Urinary bladder (tissue), 4 donors: ENCODE measurements at places on chromosomes 11 and 22. TPM values are rescaled to one million over a fixed set of nuclear protein-coding genes. Genes with fewer than 3 reads are reported as not detected.

The C11orf91 gene
- total RNA-seq: not detected

DNA sequence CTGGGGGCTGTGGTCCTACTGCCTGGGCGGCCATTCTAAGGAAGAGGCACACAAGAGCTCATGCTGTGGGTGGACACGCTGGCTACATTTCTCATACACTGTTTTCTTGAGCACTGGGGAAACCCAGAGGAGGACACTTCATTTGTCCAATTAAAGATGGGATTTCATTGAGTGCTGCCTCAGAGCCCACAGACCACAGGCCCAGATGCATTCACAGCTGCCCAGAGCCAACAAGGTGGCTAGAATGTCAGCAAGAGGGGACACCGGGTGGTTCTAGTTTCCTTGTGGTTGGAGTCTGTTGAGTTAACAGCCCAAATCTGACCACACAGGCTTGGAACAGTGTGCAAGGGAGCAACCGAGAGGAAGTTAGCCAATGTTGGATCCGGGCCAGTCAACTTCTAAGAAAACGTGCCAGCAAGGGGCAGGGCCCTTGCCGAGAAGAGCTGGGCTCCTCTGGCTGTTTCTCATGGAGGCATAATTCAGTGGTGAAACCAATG lies 35.0 kb upstream of the SORL1 start:
- DNase-seq: peak; percentile 7

The IFITM10 gene
- total RNA-seq: 1.0 TPM

The OR52I1 gene
- not detected for total RNA-seq

DNA sequence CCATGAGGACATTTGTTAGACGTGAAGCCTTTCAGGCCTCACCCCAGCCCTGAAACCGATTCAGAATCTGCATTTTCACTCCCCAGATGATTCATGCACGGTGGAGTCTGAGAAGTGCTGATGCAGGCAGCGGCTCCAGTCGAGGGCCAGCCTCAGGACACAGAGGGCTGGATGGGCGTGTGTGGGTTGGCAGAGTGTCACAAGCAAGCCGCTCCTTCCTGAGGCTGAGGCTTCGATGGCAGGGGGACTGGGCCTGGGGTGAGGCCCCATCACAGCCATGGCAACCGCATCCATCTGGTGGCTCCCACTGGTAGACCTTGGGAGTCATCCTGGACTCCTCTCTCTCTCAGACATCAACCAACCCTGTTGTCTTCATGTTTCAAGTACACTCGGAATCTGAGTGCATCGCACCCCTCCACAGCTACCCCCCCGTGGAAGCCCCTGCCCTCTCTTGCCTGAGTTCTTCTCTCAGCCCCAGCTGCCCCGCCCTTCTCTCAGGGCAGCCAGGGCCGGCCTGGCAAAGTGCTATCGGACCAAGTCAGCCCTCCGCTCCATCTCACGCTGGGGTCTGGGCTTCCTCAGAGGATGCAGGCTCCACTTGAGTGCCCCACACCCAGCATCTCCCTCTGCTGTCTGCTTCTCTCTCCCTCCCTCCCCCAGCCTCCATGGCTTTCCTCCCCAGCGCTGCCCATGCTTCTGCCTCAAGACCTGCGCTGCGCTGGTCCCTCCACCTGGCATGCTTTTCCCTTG lies 10.6 kb downstream of the KCNC1 start:
- DNase-seq: no peak

The CHRM4 gene
- 0.21 TPM for total RNA-seq

DNA sequence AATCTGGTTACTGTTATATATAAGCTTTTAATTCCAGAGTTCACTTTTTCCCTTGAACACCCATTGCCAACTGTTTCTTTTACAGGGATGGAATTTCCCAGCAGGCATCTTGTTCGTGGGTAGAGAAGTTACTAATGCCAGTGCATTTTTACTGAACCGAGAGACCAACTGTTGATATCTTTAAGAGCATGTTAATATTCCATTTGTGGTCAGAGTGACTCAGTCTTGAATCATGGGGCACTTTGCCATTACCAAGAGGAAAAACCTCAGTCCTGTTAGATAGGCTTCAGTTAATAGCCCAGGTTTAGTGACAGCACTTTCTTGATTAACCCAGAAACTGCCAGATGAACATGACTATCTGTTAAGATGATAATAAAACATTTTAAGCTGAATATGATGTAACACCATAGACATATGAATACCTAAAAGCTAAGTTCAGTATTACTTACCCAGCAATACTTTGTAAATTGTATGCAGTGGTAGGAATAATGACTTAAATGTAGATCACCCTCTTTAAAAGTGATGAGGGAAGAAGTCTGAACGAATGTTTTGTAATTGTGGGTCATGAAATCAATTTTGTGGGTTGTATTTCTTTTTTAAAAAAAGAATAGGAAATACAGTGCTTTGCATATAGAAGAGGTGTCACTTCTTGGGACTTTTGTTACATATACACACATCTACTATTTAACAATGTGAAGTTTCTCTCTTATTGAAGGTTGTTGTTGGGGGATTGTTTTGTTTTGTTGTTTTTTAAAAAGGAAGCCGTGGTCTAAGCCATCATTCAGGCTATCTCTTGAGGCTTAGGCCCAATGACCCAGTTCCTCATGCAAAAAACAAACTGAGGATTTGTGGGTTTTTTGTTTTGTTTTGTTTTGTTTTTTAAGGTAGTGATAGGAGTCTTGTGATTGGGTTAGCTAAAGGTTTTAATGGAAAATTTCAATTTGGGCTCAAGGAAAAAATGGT lies 79.2 kb upstream of the GRIK4 start:
- no peak for DNase-seq

DNA sequence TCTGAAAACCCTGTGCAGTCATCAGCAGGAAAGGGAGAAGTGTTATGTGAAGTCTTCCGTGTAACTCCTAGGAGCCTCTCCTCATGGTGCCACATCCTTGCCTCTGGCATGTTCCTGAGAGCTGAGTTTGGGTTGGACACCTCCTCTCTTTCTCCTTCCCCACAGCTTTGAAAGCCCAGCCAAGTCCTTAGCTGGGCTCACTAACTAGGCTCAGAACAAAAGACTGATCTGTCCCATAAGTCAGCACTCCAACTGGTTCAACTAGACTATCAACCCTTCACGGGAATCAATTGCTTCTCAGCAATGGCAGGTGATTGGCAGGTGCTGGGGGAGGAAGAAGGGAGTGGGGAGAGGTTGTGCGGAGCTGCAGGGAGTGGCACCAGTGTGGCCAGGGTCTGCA lies 509.9 kb upstream of the B3GAT1 start:
- no peak for DNase-seq

- DNase-seq: no peak
Observed at GRCh38 chr22:47059701-47060161, 297.3 kb downstream of the TBC1D22A start.

The DRAP1 gene
- total RNA-seq: 36.7 TPM

The NELL1 gene
- total RNA-seq: 5.4 TPM

GRCh38 chr11:109789901-109790300 lies 303.3 kb upstream of the ZC3H12C start:
- no peak for DNase-seq

The OR52E8 gene
- not detected for total RNA-seq

The POLR2L gene
- total RNA-seq: 21.7 TPM

The TTC36 gene
- total RNA-seq: not detected

The FIBIN gene
- total RNA-seq: 46.9 TPM

The PYGM gene
- 15.1 TPM for total RNA-seq

GRCh38 chr11:57230791-57231538 lies 6.1 kb downstream of the APLNR start:
- DNase-seq: no peak

DNA sequence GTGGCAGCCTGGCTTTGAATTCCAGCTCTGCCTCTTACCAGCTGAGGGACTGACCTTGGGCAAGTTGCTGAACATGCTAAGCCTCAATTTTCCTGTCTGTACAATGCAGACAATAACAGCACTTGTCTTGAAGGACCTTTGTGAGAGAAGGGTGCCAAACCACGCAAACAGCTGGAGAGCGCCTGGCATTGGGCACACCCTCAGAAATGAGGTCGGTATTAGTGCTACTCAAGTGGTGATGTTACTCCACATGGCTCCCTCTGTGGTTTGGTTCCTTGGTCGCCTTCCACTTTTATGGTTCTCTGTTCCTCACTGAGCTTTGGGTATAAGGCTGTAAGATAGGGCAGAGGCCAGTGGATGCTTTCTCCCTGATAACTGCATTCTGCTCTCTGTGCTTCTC lies 8.2 kb downstream of the UBASH3B start:
- DNase-seq: no peak

DNA sequence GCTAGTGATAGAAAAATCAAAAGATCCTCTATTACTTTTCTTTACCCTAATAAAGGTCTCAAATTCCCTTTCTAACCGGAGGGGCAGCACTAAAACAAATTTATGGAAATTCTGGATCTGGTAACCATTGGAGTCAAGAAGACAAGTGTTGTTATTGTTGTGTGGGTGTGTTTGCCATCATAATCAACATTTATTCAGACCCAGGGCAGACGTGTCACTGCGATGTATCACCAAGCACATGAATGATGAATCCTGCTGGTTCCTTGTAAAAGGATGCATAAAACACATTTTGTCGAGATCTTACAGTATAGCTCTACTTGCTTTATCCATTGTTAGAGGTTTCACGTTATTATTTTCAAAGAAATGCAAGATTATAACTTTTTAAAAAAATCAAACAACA lies 12.1 kb upstream of the FJX1 start:
- no peak for DNase-seq

- DNase-seq: no peak
Observed at GRCh38 chr11:76736773-76737495, 46.2 kb upstream of the TSKU start.

GRCh38 chr11:1499261-1499890 lies 12.8 kb upstream of the MOB2 start:
- DNase-seq: no peak

DNA sequence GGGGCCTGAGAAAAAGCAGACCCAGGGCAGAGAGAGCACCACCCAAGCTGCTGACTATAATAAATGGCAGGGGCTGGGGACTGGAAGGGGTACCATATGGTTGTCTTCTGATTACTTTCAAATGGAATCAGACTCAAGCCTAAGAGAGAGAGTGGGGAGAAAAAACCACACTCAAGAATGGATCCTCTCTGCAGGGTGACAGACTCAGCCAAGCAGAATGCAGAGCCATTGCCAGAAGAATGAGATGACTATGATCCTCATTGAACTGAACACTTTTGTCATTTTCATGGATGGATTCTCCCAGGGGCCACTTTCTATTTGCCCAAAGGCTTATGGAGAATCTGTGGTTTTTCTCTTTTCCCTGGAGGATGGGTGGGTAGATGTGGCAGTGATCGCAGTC lies 8.7 kb downstream of the UBASH3B start:
- no peak for DNase-seq

DNA sequence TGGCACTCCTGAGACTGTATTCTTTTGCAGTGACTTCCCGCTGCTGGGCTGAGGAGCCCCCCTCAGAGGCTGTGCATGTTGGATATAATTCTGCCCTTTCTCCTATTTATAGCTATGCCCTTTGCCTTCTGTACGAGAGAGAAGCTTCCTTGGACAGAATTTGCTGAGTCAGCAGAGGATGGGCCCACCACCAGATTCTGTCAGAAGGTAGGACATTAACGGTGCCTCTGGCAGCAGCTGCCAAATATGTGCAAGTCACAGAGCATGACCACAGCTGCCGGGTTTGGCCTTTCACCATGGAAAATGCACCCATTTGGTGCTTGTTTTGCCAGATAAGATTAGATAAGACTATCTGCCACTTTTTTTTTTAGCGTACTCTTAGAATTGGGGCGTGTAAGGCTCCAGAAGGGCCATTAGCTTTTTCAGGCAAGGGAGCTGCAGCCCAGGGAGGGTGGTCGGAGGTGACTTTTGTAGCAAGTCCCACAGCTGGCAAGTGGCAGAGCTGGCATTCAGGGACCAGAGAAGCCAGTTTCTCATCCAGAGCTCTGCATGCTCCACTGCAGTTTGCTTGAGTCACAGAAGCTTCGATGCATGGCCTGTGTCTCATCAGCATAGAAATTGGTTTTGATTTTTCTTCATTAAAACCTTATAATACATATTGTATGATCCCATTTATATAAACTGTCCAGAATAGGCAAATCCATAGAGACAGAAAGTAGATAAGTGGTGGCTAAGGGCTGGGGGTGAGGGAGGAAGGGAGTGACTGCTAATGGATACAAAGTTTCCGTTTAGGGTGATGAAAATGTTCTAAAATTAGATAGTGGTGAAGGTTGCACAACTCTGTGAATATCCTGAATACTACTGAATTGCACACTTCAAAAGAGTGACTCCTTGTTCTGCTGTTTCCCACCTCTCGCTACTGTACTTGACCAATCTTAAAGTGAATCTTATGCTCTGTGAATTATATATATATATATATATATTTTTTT lies 15.8 kb downstream of the UPB1 start:
- DNase-seq: no peak

DNA sequence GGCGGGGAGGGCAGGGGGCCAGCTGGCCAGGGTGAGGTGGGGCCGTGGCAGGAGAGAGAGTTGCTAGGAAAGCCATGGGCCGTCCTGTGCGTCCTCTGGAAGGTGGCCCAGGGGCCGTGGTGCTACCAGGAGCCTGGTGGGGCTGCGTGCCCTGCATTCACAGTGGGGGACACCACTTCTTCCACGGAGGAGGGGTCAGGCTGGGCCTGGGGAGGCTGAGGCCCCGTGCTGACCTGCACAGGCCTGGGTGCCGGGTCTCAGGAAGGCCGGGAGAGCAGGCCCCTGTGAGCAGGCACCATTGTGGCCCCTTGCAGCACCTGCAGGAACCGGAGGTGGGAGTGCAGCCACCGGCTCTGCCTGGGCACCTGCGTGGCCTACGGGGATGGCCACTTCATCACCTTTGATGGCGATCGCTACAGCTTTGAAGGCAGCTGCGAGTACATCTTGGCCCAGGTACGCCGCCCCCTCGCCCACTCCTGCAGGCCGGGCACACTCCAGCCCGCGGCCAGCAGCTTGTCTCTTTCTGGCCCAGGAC lies 12.0 kb downstream of the MUC5B start:
- no peak for DNase-seq

The LINC01488 gene
- total RNA-seq: not detected

DNA sequence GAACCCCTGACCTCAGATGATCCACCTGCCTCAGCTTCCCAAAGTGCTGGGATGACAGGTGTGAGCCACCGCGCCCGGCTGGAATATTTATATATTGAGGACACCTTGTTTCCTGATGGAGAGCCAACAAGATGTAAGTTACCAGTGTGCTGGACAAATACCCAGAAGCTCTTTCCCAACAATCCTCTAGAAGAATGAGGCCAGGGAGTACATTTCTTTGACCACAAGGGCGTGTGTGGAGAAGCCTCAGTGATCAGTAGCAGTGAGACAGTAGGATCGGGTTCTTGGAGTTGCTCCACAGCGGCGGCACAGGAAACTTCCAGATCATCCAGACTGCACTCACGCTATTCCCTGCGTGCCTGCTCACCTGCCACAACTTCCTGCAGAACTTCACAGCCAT lies 10.3 kb upstream of the POLA2 start:
- no peak for DNase-seq

The DCUN1D5 gene
- total RNA-seq: 27.2 TPM

The DBX1 gene
- total RNA-seq: not detected
